Upper lobe of left lung (tissue), 6 donors: ENCODE measurements at places on chromosomes 7 and 10. TPM values are rescaled to one million over a fixed set of nuclear protein-coding genes. Genes with fewer than 3 reads are reported as not detected.

PALD1 gene
- 25.4 TPM for total RNA-seq

DNA sequence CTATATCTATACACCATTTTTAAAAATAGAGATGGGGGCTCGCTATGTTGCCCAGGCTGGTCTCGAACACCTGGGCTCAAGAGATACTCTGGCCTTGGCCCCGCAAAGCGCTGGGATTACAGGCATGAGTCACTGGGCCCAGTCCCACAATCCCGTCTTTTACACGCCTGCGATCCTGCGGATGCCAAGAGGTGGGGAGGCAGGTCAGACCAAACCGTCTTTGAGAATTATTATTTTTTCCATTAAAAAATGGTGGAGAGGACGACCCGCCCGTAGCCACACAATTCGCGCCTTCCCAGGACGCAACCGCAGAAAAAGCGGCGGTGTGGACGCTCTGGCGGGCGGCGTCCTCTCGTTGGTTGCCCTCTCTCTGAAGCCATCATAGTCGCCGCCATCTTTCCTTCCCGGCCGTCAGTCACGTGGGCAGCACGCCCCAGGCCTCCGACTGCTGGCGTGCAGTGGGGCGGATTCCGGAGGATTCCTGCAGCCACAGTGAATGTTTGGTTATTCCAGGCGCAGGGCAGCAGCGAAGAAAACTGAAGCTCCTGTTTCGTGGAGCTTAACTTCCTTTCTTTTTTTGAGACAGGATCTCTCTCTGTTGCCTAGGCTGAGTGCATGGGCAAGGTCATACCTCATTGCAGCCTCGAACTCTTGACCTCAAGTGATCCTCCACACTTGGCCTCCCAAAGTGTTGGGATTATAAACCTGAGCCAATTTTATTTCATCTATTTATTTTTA is 9.9 kb upstream of the EPHB4 start:
- H3K27ac ChIP-seq: peak overlapping the region; percentile 78
- DNase-seq: peak; percentile 93
- peaks cover 30% of the 10 kb centered on the region for H3K4me1 ChIP-seq
- no peaks in the 10 kb centered on the region for H3K27me3 ChIP-seq
- peak overlapping the region; percentile 28 for H3K4me3 ChIP-seq

STOX1 gene
- total RNA-seq: 4.1 TPM

NCF1 gene
- 61.8 TPM for total RNA-seq

DNA sequence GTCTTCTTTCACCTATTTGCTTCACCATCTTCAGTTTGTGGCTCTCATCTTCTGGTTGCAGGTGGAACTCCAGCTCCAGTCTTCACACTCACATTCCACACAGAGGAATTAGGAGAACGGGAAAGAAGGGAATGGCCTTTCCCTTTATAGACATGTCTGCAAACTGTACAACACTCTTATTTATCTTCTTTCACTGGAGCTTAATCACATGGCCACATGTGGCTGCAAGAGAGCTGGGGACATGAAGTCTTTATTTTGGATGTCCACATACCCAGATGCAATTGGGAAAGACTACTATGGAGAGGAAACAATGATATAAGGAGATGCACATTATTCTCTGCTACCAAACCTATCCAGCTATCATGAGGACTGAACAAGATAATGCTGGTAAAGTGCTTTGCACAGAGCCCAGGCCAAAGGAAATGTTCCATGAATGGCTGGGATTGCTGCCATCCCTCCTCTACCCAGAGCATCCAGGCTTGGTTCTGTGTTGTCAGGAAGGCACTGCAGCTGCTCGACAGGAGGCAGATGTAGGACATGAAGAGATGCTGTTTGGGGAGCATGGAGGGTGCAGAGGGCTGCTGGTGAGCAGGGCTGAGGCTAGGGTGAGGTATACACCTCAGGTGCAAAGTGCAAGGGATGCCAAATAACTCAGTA is 183.8 kb upstream of the TBX20 start:
- no peaks in the 10 kb centered on the region for H3K4me1 ChIP-seq
- no peaks in the 10 kb centered on the region for H3K27me3 ChIP-seq
- no peaks in the 10 kb centered on the region for H3K36me3 ChIP-seq
- no peak for DNase-seq

GRCh38 chr7:154841731-154842331 is 161.1 kb downstream of the PAXIP1 start:
- no peaks in the 10 kb centered on the region for H3K27me3 ChIP-seq
- DNase-seq: no peak
- H3K27ac ChIP-seq: no peak overlapping the region

GRCh38 chr10:130044067-130045061 is 66.3 kb downstream of the C10orf143 start:
- H3K27me3 ChIP-seq: no peaks in the 10 kb centered on the region
- no peak for DNase-seq
- H3K4me3 ChIP-seq: no peak overlapping the region
- H3K4me1 ChIP-seq: no peaks in the 10 kb centered on the region
- no peak overlapping the region for H3K27ac ChIP-seq
